Caco-2 (cell line): ENCODE measurements at places on chromosomes 7 and 10. TPM values are rescaled to one million over a fixed set of nuclear protein-coding genes. Genes with fewer than 3 reads are reported as not detected.

Gene FFAR4
- total RNA-seq: 2.5 and 2.7 TPM in 2 replicates

Gene SAP25
- total RNA-seq: 1.9 and 2.0 TPM in 2 replicates

Gene SPDYE2B
- not detected in 2 replicates for total RNA-seq

Gene ANKRD30A
- 0.14 TPM in 1 of 2 replicates, not detected in the other for total RNA-seq

DNA sequence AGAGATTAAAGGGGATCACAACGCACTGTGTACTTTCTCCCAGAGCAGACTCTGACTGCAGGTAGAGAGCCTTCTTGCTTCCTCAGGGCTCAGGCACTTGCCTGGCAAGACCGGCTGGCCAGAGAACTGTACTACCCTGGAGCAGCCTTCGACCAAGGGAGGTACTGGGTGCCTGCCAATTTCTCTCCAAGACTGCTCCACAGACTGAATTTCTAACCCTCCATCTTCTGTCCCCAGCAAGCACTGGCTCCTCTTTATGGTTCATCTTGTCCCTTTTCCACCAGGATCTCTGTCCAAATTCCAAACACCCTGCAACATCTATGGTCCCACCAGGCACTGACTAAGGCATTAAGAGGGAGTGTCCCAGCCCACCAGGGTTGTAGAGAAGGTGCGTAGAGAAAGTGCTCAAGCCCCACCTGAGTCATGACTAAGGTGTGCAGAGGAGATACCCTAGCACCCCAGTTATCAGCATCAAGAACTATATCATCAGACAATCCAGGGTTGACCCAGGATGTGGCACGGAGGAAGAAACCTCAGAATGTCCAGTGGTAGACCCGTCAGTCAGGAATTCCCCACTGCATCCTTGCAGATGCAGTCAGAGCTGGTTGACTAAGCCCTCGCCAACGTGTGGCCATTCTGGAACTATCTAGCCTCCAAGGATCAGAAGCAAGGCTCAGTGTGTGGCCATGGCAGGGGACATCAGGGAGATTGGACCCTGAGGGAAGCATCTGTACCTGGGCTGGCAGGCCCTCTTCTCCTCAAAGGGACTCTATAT is 60.9 kb upstream of the CAMK2B start:
- DNase-seq: no peak

GRCh38 chr7:87345962-87346371 is 503 bp downstream of the CROT start:
- DNase-seq: no peak

- no peak for DNase-seq
These were observed 559.0 kb upstream of the NRP1 start for GRCh38 chr10:33893506-33893905.

GRCh38 chr10:70996549-70996948 is 108.2 kb upstream of the PCBD1 start:
- DNase-seq: peak; percentile 29

- DNase-seq: no peak
These were observed 46.5 kb downstream of the CTBP2 start for GRCh38 chr10:125113691-125114371.

- no peak for DNase-seq
These were observed 80.0 kb downstream of the ZNF277 start for GRCh38 chr7:112286250-112287086.

- no peak for DNase-seq
These were observed 26.5 kb downstream of the DGKB start for GRCh38 chr7:14875941-14876587.

DNA sequence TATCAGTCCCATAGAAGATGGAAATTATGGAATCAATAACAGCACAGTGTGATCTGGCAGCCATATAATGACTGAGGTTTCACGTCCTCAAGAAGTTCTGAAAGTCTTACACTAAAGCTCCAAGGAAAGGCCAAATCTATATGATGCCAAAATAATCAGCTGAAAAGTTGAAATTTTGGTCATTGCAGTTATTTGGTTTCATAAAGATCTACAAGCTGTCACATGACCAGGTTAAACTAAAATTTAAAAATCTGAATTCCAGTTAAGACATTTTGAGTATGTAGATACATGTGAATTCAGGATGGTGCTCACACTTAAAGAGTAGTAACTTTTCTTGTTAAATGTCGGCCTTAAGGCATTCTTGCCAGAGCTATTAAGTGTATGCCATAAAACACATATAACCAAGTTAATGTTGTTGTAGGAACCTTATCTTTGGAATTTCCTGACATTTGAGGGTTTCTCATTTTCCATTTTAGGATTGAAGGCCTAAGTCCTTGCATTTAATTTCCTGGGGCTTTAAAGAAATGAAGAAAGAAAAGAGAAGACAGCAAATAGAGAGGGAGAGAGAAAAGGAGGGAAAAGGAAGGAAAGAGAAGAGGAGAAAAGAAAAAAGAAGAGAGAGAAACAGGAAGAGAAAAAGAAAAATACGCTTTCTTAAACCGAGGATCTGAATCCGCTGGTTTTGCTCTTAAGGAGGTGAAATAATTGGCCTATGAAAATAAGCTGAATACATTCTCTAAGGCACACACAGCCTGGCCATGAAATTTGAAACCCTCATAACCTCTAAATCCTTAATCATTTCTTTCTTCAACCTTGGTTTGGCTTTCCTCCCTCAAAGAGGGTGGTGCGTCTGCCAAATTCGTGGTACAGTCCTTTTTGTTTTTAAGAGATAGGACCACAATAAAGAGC is 43.8 kb downstream of the DENND2A start:
- no peak for DNase-seq

- no peak for DNase-seq
These were observed 36.5 kb downstream of the ZMIZ1 start for GRCh38 chr10:79105150-79105739.
